AG04450 (cell line): ENCODE measurements at places on chromosomes 13 and 19.

GRCh38 chr13:92745258-92745657 is 481.3 kb upstream of the GPC6 start:
- no peak for DNase-seq

DNA sequence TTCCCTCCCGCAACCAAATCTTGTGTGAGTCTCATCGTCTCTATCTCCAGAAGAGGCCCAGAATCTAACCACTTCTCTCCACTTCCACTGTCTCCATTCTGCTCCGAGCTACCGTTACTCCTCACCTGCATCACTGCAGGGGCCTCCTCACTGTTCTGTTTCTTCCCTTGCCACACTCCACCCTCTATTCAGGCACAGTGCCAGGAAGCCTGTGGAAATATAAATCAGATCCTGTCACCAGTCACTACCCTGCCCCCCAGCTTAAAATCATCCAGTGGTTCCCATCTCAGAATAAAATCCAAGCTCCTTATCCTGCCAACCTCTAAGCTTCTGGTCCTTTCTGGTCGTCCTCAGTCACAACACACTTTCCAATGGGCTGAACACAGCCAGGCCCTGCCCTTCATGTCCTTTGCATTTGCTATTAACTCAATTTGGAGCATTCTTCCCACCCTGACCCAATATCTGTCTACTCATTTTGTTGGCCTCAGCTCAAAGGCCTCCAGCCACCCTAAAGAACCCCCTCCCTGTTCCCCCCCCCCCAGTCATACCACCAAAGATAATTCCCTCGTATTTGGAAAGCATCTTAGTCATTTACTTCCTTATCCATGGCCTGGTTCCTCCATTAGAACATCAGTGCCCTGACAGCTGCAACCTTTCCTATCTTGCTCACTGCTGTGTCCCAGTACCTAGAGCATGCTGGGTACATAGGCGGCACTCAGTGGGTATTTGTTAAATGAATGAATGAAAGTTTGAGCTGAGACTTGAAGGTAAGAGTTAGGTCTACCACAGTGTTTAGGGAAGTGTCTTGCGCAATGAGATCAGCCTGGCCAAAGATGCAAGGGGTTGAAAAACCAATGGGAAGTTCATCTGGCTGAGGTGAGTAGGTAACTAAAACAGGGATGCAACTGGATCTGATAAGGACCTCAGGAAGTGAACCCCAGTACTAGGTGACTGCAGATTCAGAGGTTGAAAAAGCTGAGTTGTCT is 24.4 kb downstream of the ZNF175 start:
- no peak for DNase-seq

DNA sequence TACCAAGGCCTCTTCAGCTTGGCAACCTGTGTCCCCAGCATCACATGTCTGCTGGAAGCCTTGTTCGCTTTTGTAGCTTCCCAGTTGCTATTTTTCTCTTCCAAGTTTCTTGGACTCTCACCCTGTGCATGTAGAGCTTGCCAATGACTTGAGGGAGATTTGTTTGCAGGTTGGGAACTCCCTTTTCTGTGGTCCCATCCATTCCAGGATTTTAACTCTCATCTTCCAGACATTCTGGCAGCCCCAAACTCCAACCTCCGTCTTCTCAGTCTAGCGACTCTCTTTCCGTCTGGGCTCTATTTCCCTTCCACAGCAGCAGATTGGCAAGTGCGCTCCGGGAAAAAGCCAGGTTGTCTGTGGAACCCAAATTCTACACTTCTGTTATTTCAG is 9.0 kb downstream of the PLAUR start:
- DNase-seq: no peak

GRCh38 chr19:1167687-1168571 is 6.1 kb downstream of the SBNO2 start:
- DNase-seq: no peak

GRCh38 chr19:44848812-44849447 is 2.8 kb downstream of the NECTIN2 start:
- DNase-seq: no peak

GRCh38 chr19:36528921-36529518 is 949 bp upstream of the ZNF260 start:
- DNase-seq: no peak

- no peak for DNase-seq
Measured at GRCh38 chr19:45428384-45429231, 4.9 kb upstream of the ERCC1 start.

- no peak for DNase-seq
Measured at GRCh38 chr19:13817018-13817614, 21.9 kb downstream of the ZSWIM4 start.

GRCh38 chr13:39402221-39402970 is 200.6 kb downstream of the LHFPL6 start:
- no peak for DNase-seq

GRCh38 chr13:113129480-113129879 is 6.9 kb downstream of the F10 start:
- no peak for DNase-seq

GRCh38 chr13:84810781-84811180 is 928.5 kb upstream of the SLITRK1 start:
- DNase-seq: no peak

- no peak for DNase-seq
Measured at GRCh38 chr19:7888145-7888825, at the start of gene LRRC8E. LRRC8E (plus strand) TSS chr19:7888510; CDS start chr19:7895604, 7,094 bp downstream.

GRCh38 chr13:48633700-48634099 is 20.0 kb upstream of the CYSLTR2 start:
- no peak for DNase-seq

GRCh38 chr13:27667946-27668345 is 46.3 kb downstream of the POLR1D start:
- DNase-seq: no peak

GRCh38 chr19:33405254-33405552 is 31.7 kb downstream of the CEBPG start:
- DNase-seq: no peak

- no peak for DNase-seq
Measured at GRCh38 chr13:48234566-48235340, 1.7 kb downstream of the ITM2B start.

GRCh38 chr19:53112286-53112685 is 9.1 kb upstream of the ZNF160 start:
- no peak for DNase-seq

DNA sequence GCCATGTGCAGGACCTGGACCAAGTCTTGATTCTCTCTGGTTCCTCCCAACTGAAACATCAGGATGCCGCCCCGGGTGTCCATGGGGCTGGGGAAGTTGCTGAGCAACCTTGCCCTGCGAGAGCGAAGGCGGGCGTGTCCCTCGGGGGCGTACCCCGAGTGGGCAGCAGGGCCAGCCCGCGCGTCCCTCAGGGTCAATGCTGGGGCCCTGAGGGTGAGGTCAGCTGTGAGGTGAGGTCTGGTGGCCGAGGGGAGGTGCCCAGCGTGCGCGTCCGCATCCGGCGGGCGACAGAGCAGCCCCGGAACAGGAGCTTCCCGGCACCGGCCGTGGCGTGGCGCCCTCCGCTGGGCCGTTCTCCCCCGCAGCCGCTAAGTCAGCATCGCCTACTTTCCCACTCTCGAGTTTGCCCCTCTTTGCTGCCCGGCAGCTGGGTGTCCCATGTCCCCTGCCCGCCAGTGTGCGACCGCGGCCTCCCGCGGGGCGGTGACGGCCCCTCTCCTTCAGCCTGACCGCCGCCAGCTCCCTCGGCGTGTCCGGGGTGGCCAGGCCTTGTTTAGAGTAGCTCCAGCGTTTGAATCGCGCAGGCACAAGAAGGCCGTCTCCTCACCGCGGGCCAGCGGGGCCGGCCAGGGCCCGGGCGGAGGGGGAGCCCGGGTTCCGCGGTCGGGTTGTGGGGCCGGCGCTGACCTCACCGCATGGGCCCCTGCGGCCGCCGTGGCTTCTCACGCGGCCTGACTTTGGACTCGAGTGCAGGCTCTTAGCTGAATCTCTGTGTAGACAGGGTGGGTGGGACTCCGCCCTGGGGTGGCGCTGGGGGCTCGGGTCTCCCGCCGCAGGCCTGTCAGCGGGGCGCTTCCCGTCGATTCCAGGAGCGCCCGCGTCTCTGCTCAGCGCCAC is 33.0 kb downstream of the GJA3 start:
- DNase-seq: no peak

GRCh38 chr13:113209759-113210421 is 477 bp downstream of the CUL4A start:
- DNase-seq: no peak

DNA sequence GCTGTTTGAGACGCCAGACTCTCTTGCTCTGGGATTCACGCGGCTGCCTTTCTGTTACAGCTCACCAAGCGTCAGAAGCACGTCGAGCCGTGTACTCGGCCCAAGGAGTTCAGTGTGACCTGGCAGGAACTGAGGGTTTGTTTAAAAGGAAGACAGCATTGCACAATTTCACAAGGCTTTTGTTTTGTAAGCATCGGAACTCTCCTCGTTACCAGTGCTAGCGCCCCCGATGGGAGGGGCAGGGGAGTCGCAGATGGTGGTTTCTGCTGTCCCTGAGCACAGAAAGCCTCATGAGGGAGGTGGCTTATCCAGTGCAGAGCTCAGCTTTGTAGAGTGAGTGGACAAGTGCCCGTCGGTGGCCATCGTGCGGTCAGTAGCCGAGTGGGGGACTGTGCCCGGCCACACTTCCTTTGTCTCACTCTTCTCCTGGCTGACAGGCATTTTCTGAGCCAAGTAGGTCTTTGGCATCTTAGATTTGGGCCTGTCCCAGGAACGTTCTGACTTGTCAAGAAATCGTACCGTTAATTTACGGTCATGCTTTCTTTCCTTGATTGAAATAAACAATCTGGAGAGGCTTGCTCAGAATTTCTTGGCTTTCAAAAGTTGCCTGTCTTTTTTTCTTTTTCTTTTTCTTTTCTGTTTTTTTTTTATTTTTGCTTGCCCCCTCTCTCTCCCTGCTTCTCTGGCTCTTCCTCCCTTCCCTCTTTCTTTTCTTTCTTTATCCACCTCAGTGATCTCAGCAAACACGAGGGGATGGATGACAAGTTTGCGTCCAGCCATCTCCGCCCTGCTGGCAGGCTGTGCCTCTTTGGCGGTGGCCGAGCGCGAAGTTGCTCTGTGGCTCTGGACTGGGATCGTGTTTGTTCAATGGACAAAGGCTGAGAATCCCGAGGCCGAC is 7.7 kb downstream of the KDM4B start:
- peak; percentile 91 for DNase-seq

GRCh38 chr19:30681162-30682100 is 309.2 kb downstream of the ZNF536 start:
- no peak for DNase-seq

GRCh38 chr19:55018633-55019032 is 19.4 kb downstream of the GP6 start:
- DNase-seq: no peak
